ENCODE measurements at places on chromosomes 2 and 18. TPM values are rescaled to one million over a fixed set of nuclear protein-coding genes. Genes with fewer than 3 reads are reported as not detected.

Gene LBH
- 1.2 TPM for total RNA-seq

Gene BCS1L
- total RNA-seq = 57.4 TPM

Gene AOX1
- total RNA-seq = 0.71 TPM

Gene KHK
- total RNA-seq = 6.7 TPM

Gene GPR155
- 3.8 TPM for total RNA-seq

Gene C2orf80
- not detected for total RNA-seq

Gene AMER3
- total RNA-seq = not detected

Gene MBD1
- total RNA-seq = 63.9 TPM

Gene MTX2
- total RNA-seq = 38.9 TPM

Gene RGPD4
- total RNA-seq = 0.07 TPM

Gene SCN9A
- 0.07 TPM for total RNA-seq

Gene RGPD5
- 39.1 TPM for total RNA-seq

Gene IL37
- total RNA-seq = not detected

Gene COL3A1
- total RNA-seq = 1.0 TPM

- H3K36me3 ChIP-seq = no peaks in the 10 kb centered on the region
- no peak overlapping the region for H3K4me3 ChIP-seq
- H3K27ac ChIP-seq = no peak overlapping the region
- peaks cover 4% of the 10 kb centered on the region for H3K27me3 ChIP-seq
- no peaks in the 10 kb centered on the region for H3K4me1 ChIP-seq
- no peak for DNase-seq
Measured at GRCh38 chr2:38386821-38387220, 9.7 kb upstream of the ATL2 start.

GRCh38 chr2:128504246-128505149 is 185.8 kb upstream of the HS6ST1 start:
- H3K27ac ChIP-seq = no peak overlapping the region
- H3K4me3 ChIP-seq = no peak overlapping the region
- no peaks in the 10 kb centered on the region for H3K36me3 ChIP-seq
- no peaks in the 10 kb centered on the region for H3K27me3 ChIP-seq

- H3K4me3 ChIP-seq = no peak overlapping the region
- H3K27ac ChIP-seq = no peak overlapping the region
- no peak for DNase-seq
- no peaks in the 10 kb centered on the region for H3K36me3 ChIP-seq
- no peaks in the 10 kb centered on the region for H3K4me1 ChIP-seq
- no peaks in the 10 kb centered on the region for H3K27me3 ChIP-seq
Measured at GRCh38 chr2:33323957-33324356, 152.5 kb upstream of the RASGRP3 start.

DNA sequence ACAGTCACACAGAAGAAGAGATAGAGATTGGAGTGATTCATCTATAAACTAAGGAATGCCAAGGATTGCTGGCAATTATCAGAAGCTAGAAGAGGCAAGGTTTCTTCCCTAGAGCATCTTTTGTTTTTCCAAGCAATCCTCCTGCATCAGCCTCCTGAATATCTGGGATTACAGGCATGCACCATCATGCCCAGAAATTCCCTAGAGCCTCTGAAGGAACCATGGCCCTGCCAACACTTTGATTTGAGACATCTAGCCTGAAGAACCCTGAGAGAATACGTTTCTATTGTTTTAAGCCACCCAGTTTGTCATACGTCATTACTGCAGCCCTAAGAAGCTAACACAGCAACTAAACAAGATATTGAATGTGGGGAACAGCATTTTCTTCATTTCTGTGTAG is 525.0 kb downstream of the ERBB4 start:
- H3K27me3 ChIP-seq = no peaks in the 10 kb centered on the region
- H3K36me3 ChIP-seq = no peaks in the 10 kb centered on the region
- H3K27ac ChIP-seq = no peak overlapping the region

- no peaks in the 10 kb centered on the region for H3K36me3 ChIP-seq
- DNase-seq = no peak
- no peak overlapping the region for H3K4me3 ChIP-seq
- no peak overlapping the region for H3K27ac ChIP-seq
- H3K27me3 ChIP-seq = no peaks in the 10 kb centered on the region
Measured at GRCh38 chr2:240204431-240205276, 64.2 kb upstream of the OTOS start.

- H3K36me3 ChIP-seq = peaks cover 38% of the 10 kb centered on the region
- DNase-seq = no peak
- H3K4me1 ChIP-seq = peaks cover 25% of the 10 kb centered on the region
- H3K27ac ChIP-seq = peak overlapping the region; percentile 63
Measured at GRCh38 chr18:23528580-23529472, 25.5 kb downstream of the RMC1 start.

- H3K27me3 ChIP-seq = no peaks in the 10 kb centered on the region
- H3K4me3 ChIP-seq = no peak overlapping the region
- H3K4me1 ChIP-seq = 0 out of 2 replicates have a peak, but pooled peaks cover 6% of the 10 kb centered on the region
- H3K36me3 ChIP-seq = no peaks in the 10 kb centered on the region
- no peak overlapping the region for H3K27ac ChIP-seq
- DNase-seq = no peak
Measured at GRCh38 chr18:24190590-24190989, 51.7 kb downstream of the CABYR start.

- H3K36me3 ChIP-seq = no peaks in the 10 kb centered on the region
- peaks cover 7% of the 10 kb centered on the region for H3K4me1 ChIP-seq
- no peak overlapping the region for H3K27ac ChIP-seq
- no peak for DNase-seq
Measured at GRCh38 chr2:148928395-148928794, 53.4 kb downstream of the KIF5C start.

GRCh38 chr2:241895712-241896641 is 26.4 kb downstream of the RTP5 start:
- no peak for DNase-seq
- no peak overlapping the region for H3K27ac ChIP-seq
- H3K36me3 ChIP-seq = no peaks in the 10 kb centered on the region
- no peaks in the 10 kb centered on the region for H3K27me3 ChIP-seq

- no peaks in the 10 kb centered on the region for H3K4me1 ChIP-seq
- no peak overlapping the region for H3K27ac ChIP-seq
- DNase-seq = peak; percentile 24
- H3K4me3 ChIP-seq = no peak overlapping the region
- no peaks in the 10 kb centered on the region for H3K27me3 ChIP-seq
Measured at GRCh38 chr2:220053919-220054318, 426.5 kb downstream of the SLC4A3 start.

DNA sequence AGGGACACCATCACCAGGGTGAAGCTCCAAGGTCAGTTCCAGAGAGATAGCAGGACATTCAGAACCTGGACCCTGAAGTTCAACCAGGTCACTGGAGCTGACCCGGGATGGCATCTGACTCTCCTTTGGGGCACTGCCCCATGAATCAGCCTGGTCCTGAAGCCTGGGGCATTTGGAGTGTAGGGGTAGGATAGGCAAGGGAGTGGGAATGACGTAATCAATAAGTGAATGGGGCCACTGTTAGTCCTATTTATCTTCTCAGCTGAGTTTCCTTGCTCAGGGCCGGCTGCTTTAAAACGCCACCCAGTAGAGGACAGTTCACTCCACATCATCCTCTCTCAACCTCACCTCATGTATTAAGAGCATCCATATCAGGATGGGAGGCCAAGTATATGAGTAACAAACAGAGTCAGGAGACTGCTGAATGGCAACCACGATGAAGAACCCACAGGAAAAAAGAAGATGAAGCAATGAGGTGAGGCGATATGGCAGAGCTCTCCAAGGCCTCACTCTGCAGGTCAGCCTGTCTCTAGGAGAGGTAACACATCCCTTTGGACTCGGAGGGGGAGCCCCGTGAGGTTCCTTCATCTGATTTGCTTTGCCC is 1.8 kb upstream of the RFX8 start:
- H3K4me3 ChIP-seq = no peak overlapping the region
- no peak overlapping the region for H3K27ac ChIP-seq
- no peaks in the 10 kb centered on the region for H3K36me3 ChIP-seq

DNA sequence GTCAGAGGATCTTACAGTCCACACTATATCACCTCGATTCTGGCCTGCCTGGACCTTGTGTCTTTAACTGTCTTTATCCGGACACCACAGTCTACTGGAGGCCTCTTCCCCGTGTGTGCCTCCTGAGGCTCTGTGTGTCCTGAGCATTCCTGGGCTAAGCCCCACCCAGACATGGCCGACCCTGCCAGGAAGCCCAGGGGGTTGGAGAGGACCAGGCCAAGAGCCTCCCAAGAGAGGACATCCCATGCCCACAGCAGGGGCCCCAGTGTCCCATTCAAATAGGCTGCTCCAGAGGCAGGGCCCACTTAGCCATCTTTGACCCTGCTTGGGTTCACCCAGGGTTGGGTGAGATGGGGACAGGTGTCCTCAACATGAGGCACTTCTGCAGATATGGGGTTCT is 84.7 kb upstream of the OTOS start:
- H3K27me3 ChIP-seq = no peaks in the 10 kb centered on the region
- H3K4me3 ChIP-seq = no peak overlapping the region
- no peak for DNase-seq
- no peak overlapping the region for H3K27ac ChIP-seq
- no peaks in the 10 kb centered on the region for H3K36me3 ChIP-seq

DNA sequence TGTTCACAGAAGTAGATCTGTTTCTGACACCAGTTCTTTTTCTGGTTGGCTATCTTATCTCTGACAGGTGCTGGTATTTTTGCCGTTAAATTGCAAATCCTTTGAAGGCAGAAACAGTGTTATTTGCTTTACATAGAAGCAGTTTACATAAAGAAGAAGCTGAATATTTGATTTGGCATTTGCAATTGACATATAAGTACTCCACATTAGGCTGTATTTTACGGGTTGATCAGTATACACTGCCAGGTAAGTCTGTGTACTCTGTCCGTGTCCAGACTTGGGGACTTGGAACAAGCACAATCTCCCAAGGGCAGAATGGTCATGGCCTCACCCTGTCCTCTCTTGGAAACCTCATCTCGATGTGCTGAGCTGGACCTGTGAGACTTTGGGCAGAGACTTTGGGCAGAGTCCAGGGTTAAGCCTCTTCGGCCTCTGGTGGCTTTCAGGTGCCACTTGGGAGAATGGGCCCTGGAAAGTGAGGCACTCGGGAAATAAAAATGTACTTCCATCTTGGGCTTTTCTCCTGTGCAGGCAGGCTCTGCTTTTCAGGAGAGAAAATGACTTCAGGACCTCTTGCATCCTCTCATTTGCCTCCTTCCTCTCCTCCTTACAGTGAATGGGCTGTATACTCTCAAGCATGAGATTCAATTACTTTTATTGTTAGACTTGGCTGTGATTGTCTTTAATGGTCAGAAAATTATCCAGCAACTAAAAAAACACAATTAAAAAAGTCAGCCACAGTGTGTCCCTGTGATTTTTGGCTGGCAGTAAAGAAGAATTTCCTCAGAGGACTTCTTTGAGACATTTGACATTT is 108.5 kb downstream of the RAPGEF4 start:
- no peak overlapping the region for H3K4me3 ChIP-seq
- H3K27ac ChIP-seq = no peak overlapping the region
- DNase-seq = no peak
- H3K4me1 ChIP-seq = no peaks in the 10 kb centered on the region
- no peaks in the 10 kb centered on the region for H3K27me3 ChIP-seq

- H3K4me1 ChIP-seq = no peaks in the 10 kb centered on the region
- no peaks in the 10 kb centered on the region for H3K36me3 ChIP-seq
- no peak overlapping the region for H3K4me3 ChIP-seq
- H3K27me3 ChIP-seq = no peaks in the 10 kb centered on the region
Measured at GRCh38 chr2:134628453-134628852, 90.3 kb downstream of the TMEM163 start.

DNA sequence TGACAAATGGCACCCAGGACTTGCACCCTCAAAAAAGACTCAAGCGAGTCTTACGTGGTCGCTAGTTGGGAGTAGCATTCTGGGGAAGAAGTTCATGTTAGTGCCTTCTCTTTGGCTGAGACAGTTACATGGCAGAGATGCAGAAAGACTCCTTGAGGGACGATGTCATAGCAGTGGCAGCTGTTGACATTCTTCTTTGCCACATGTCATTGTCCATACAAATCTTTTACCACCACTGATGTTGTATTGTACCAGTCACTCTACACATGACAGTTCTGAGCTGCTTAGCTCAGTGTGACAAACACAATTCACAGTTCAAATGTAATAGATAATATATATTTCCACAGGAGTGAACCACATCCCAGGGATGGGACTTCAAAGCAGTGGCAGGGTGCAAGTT is 197.1 kb downstream of the TCF4 start:
- no peak overlapping the region for H3K4me3 ChIP-seq
- H3K4me1 ChIP-seq = no peaks in the 10 kb centered on the region
- no peaks in the 10 kb centered on the region for H3K27me3 ChIP-seq
- no peaks in the 10 kb centered on the region for H3K36me3 ChIP-seq

GRCh38 chr2:85655961-85656417 is 12.0 kb downstream of the SFTPB start:
- peaks cover 21% of the 10 kb centered on the region for H3K36me3 ChIP-seq
- no peak overlapping the region for H3K4me3 ChIP-seq
- H3K27ac ChIP-seq = no peak overlapping the region
- DNase-seq = no peak

DNA sequence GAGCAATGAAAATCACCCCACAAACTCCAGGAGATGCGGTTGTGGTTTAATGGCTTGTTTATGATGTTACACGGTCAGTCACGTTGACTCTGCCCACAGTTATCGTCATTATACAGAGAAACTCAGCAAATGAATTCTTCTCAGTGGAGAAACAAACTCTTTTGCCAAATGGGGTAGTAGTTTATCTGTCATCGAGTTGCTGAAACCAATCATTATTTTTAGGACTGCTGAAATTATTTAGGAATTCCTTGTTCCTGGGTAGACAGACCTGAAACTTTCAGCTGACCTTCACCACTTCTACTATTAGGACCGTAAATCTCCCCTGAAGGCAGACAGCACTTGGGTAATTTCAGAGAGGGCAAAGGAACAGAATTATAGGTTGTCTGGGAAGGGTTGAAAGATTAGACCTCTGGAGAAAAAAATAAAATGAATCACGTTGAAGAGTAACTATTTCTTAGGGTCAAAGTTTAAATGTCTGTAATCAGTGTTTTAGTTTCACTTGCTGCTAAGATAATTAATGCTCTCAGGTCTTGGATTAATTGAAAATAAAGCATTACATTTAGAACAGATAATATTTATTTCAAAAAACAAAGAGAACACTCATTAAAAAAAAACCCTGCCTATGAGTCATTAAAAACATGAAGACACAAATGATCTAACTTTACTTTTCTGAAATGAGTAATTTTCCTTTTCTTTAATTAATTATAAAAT is 52.1 kb upstream of the LYPD6 start:
- no peaks in the 10 kb centered on the region for H3K36me3 ChIP-seq
- H3K4me1 ChIP-seq = no peaks in the 10 kb centered on the region
- no peak for DNase-seq
- H3K4me3 ChIP-seq = no peak overlapping the region

- no peaks in the 10 kb centered on the region for H3K36me3 ChIP-seq
- DNase-seq = no peak
- H3K4me1 ChIP-seq = no peaks in the 10 kb centered on the region
- H3K4me3 ChIP-seq = no peak overlapping the region
- H3K27me3 ChIP-seq = no peaks in the 10 kb centered on the region
- no peak overlapping the region for H3K27ac ChIP-seq
Measured at GRCh38 chr2:122681626-122682025, 926.2 kb downstream of the TSN start.
